ENCODE measurements at places on chromosomes 2 and 18. TPM values are rescaled to one million over a fixed set of nuclear protein-coding genes. Genes with fewer than 3 reads are reported as not detected.

SDC1 gene
- total RNA-seq: 9.2 TPM

TBR1 gene
- 5.3 TPM for total RNA-seq

DNA sequence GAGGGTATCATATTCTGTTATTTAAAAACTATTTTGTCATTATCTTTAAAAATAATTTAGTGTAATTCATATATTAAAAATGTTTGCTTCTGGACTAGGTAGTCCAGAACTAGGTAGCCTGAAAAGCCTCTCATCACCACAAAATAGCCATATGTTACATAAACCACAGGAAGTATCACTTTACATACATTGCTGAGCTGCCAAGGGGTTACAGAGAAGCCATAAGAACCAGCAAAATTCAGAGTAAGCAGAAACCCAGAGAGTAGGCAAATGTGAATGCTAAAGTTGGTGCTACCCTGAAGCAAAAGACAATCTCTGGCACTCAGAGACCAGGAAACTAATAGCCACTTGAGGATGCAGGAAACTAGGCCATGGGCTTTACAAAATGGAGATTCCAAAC is 60.9 kb downstream of the LOXHD1 start:
- no peaks in the 10 kb centered on the region for H3K36me3 ChIP-seq
- H3K4me1 ChIP-seq: no peaks in the 10 kb centered on the region
- no peak overlapping the region for H3K27ac ChIP-seq
- no peak for DNase-seq
- H3K27me3 ChIP-seq: no peaks in the 10 kb centered on the region
- no peak overlapping the region for H3K4me3 ChIP-seq

- no peak overlapping the region for H3K27ac ChIP-seq
- H3K27me3 ChIP-seq: no peaks in the 10 kb centered on the region
- no peak overlapping the region for H3K4me3 ChIP-seq
- no peak for DNase-seq
Measured at GRCh38 chr2:46064396-46064795, 232.8 kb upstream of the EPAS1 start.

GRCh38 chr2:33107690-33108482 is 161.1 kb downstream of the LTBP1 start:
- H3K36me3 ChIP-seq: no peaks in the 10 kb centered on the region
- no peak for DNase-seq
- H3K4me3 ChIP-seq: no peak overlapping the region
- no peak overlapping the region for H3K27ac ChIP-seq
- H3K4me1 ChIP-seq: peaks cover 20% of the 10 kb centered on the region

- no peak overlapping the region for H3K27ac ChIP-seq
- no peak overlapping the region for H3K4me3 ChIP-seq
- no peaks in the 10 kb centered on the region for H3K36me3 ChIP-seq
- no peak for DNase-seq
Measured at GRCh38 chr18:28040716-28041115, 136.2 kb downstream of the CDH2 start.

- no peaks in the 10 kb centered on the region for H3K27me3 ChIP-seq
- H3K27ac ChIP-seq: no peak overlapping the region
- H3K4me3 ChIP-seq: no peak overlapping the region
- no peak for DNase-seq
- H3K4me1 ChIP-seq: no peaks in the 10 kb centered on the region
Measured at GRCh38 chr18:70627182-70627802, 338.4 kb downstream of the SOCS6 start.

DNA sequence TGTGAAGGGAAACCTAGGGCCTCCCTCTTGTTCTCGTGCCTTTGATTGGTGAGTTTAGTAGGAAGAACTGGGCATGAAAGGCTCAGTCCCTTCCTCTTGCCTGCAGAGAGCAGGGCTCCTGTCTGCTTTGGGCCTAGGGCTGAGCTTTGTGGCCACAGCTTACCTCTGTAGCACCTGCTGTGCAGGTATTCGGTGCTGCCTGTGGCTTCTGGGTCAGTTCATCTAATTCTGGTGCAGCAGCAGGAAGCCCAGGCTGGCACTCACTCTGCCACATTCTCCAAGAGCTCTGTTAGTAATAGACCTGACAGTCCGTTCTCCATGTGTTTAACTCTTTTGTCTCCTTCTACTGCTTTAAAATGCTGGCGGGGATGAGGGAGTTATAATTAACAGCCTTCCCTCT is 96.5 kb downstream of the DLGAP1 start:
- no peaks in the 10 kb centered on the region for H3K27me3 ChIP-seq
- no peaks in the 10 kb centered on the region for H3K4me1 ChIP-seq
- no peaks in the 10 kb centered on the region for H3K36me3 ChIP-seq
- no peak overlapping the region for H3K4me3 ChIP-seq

GRCh38 chr2:26982102-26982742 is 11.8 kb downstream of the MAPRE3 start:
- H3K27me3 ChIP-seq: no peaks in the 10 kb centered on the region
- H3K36me3 ChIP-seq: no peaks in the 10 kb centered on the region
- H3K27ac ChIP-seq: no peak overlapping the region
- H3K4me3 ChIP-seq: no peak overlapping the region
- no peaks in the 10 kb centered on the region for H3K4me1 ChIP-seq

- H3K36me3 ChIP-seq: no peaks in the 10 kb centered on the region
- peaks cover 27% of the 10 kb centered on the region for H3K4me1 ChIP-seq
- H3K27me3 ChIP-seq: no peaks in the 10 kb centered on the region
- peak overlapping the region; percentile 61 for H3K27ac ChIP-seq
- no peak overlapping the region for H3K4me3 ChIP-seq
- peak; percentile 48 for DNase-seq
Measured at GRCh38 chr2:42367835-42368234, 6.8 kb upstream of the COX7A2L start.

DNA sequence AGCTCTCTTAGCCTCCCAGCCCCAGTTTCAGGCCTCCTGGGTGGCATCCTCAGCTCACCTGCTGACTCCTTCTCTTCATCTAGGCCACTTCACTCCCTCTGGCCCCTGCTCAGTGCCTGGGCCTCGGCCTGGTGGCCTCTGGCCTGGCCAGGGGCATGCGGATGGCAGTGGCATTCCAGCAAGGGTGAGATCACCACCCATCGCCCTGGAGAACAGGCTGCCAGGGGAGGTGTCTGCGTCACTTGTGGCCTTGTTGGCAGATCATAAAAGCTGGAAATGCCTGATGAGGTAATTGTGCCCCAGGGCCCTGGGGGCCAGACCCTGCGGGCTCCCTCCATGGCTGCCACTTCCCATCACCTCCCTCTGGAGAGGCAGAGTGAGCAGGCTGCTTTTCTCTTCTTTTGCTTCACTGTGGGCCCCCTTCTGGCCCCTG is 72.5 kb upstream of the SMAD2 start:
- H3K27me3 ChIP-seq: no peaks in the 10 kb centered on the region
- peak; percentile 64 for DNase-seq
- no peaks in the 10 kb centered on the region for H3K36me3 ChIP-seq
- no peak overlapping the region for H3K4me3 ChIP-seq

DNA sequence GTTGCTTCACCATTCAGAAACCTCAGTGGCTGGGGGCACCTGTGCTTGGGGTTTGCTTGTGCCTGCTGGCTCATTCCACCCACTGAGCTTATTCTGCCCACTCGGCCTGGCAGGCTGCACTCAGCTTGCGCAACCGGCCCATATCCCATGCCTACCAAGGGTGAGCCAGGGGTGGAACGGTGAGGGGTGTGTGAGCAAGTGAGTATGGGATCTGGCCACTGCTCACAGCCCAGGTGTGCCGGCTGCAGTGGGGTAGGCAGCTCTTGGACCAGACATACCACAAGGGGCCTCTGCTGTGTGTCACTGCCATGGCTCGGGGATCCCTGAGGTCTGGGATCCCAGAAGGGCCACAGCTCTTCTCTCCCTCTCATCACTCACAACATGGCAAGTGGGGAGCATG is 1000.5 kb upstream of the CRIM1 start:
- H3K27me3 ChIP-seq: no peaks in the 10 kb centered on the region
- H3K36me3 ChIP-seq: no peaks in the 10 kb centered on the region
- DNase-seq: no peak
- no peaks in the 10 kb centered on the region for H3K4me1 ChIP-seq

DNA sequence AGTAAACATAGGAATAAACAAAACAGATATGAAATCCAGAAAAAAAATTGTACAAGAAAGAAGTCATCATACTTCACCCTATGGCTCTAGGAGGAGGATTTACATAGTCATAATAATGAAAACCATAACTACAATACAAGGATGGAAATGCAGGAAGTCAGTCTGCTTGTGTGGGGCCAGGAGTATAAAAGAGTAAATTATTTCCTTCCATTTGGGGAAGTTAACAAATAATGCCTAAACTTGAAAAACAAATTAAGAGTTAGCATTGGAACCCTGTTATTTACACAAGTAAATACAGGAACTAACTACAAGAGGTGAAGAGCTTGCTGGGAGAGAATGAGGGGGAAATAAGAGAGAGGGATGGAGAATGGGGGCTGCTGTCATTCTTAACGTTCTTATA is 15.4 kb downstream of the TMEM163 start:
- DNase-seq: no peak
- H3K27ac ChIP-seq: no peak overlapping the region
- H3K4me1 ChIP-seq: peaks cover 5% of the 10 kb centered on the region
- H3K4me3 ChIP-seq: no peak overlapping the region

DNA sequence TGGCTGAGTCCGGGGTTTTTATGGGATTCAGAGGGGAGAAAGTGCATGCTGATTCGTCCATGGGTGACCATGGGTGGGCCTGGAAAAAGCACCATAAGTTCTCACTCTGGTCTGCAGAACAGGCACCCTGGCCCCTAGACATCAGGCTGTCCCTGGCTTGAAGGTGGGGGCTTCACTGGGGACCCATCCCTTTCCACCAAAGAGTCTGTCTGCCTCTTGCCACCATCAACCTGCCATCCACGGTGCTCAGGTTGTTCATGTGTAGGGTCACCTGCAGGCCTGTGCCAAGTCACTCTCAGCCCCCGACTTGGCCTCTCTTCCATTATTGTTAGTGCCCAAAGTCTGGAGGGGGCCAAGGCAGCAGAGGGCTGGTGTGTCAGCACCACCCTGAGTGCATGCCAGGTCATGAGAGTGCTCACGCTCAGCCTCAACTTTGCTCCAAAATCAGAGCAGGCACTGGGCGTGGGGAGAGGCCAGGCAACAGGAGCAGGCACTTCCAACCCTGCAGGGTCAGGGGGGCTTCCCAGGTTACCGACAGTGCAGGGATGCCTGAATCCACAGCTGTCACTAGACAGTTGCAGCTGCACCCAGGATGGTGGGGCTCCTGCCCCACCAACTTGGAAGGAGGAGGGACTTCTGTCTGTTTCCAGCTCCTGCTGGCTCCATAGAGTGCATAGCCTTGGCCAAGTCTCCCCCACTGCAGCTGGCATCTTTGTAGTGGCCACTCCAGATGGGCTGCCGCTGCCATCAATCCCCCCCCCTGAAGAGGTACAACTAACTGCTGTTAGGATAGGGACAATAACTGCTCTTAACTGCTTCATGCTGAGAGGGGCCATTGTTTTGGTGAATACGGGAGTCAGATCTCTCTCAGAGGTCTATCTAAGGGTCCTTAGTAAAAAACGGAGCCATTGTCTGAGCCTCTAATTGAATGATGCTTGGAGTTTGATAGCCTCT is 209.3 kb downstream of the AKAIN1 start:
- no peak overlapping the region for H3K4me3 ChIP-seq
- H3K36me3 ChIP-seq: no peaks in the 10 kb centered on the region
- no peak overlapping the region for H3K27ac ChIP-seq
- H3K27me3 ChIP-seq: no peaks in the 10 kb centered on the region

DNA sequence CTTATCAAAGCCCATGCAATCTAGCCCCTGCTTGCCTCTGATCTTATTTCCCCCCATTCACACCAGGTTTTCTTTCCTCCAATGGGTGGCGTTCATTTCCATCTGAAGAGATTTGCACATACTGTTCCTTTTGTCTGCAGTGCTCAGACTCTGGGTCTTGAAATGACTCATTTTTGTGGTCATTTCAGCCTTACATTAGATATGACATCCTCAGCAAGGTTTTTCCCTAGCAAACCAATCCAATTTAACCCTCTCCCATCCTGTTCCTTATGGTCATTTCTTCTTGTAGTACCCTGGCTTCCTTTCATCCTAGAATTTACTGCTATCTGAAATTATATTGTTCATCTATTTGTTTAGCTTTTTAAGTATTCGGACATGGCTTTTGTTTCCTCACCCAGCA is 42.5 kb upstream of the SCN1A start:
- H3K4me1 ChIP-seq: no peaks in the 10 kb centered on the region
- H3K27ac ChIP-seq: no peak overlapping the region
- H3K27me3 ChIP-seq: no peaks in the 10 kb centered on the region

DNA sequence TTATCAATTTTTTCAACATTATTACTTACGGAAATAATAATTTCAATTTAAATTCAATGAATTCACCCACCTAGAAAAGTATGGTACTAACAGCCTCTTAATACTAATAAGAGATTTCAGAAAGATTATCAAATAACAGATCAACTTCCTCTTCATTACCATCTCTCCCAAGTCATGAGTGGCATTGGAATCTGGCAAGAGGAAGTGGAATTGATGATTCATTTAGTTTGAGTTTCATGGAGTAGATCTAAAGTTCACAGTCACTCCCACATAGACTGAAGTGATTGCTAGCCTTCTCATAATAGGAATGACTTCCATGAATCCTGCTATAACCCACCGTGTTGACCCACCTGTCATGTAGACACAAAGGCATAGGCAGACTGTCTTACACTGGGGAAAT is 77.7 kb upstream of the WDR75 start:
- no peak overlapping the region for H3K4me3 ChIP-seq
- no peak overlapping the region for H3K27ac ChIP-seq
- DNase-seq: no peak

- H3K36me3 ChIP-seq: no peaks in the 10 kb centered on the region
- DNase-seq: no peak
- H3K4me1 ChIP-seq: peaks cover 8% of the 10 kb centered on the region
- H3K4me3 ChIP-seq: no peak overlapping the region
Measured at GRCh38 chr2:128600581-128601297, 282.1 kb upstream of the HS6ST1 start.

DNA sequence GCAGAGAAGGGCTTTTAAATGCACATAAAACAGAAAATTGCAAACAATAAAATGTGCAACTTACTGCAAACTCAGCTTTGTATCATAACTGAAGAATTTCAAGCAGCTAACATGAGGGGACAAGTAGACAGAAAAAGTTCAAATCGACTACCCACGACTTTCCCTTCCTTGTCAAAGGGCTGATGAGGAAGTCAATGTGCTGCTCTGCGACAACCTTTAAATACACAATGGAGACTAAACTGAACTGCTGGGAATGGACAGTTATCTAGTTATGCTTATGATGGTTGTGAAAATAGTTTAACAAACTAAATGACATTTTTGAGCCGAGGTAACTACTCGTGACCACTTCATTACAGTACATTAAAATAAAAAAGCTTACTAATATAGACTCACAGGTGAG is 84.1 kb downstream of the INO80D start:
- no peaks in the 10 kb centered on the region for H3K27me3 ChIP-seq
- no peak overlapping the region for H3K27ac ChIP-seq
- H3K36me3 ChIP-seq: no peaks in the 10 kb centered on the region
- no peak overlapping the region for H3K4me3 ChIP-seq
- H3K4me1 ChIP-seq: peaks cover 6% of the 10 kb centered on the region

GRCh38 chr2:210199854-210200253 is 25.4 kb downstream of the ACADL start:
- H3K4me1 ChIP-seq: no peaks in the 10 kb centered on the region
- H3K27me3 ChIP-seq: no peaks in the 10 kb centered on the region
- no peak for DNase-seq
- no peak overlapping the region for H3K4me3 ChIP-seq
